ENCODE measurements at places on chromosomes 5 and 9.

GRCh38 chr5:34930462-34930844 is 1.1 kb downstream of the DNAJC21 start:
- DNase-seq: no peak

DNA sequence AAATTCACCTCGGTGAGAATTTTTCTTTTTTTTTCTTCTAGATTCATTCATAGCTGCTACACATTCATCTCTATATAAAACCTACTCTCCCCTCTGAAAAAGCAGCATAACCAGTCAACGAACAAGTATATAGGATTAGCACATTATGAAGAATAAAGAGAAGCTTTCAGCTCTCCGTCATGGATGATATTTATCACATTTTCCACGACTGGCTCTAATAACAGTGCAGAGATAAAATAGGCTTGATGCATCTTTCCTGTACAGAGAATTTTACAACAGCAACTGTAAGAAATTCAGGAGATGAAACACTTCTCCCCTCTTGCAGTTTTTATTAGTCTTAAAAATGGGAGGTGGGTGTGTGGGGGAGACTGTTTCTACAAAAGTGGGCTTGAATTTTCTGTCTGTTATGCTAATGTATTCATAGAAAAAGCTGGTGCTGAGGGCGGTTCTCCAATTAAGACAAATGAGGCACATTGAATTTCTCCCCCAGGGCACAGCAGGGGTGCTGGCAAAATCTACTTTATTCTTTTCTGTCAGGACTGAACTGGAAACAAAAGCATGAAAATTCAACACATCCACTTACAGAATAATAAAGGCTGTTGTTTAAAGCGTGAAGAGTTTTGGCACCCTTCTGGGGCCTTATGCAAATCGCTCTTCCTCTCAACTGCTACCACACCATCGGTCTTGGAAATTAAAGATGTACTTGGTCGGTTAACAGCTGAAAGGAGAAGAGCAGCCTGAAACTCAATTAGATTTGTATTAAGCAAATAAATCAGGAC is 233.9 kb upstream of the ZNF608 start:
- DNase-seq: no peak

DNA sequence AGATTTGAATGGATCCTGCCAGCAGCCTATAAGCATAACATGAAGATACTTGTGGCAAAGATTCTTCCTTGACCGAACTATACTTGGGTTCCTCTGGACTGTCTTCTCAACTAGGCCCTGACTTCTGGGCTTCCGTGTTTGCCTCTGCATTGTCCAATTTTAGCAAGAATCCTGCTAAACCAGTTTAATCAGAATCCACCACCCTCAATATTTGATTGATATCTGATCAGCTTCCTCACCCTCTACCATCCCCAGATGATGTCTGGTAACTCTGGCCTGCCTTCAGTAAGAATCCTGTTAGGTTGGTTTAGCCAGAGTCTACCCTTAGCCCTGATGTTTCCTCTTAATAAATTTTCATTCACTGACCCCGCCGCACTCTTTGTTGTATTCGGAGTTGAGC is 54.4 kb upstream of the GALNT10 start:
- no peak for DNase-seq

DNA sequence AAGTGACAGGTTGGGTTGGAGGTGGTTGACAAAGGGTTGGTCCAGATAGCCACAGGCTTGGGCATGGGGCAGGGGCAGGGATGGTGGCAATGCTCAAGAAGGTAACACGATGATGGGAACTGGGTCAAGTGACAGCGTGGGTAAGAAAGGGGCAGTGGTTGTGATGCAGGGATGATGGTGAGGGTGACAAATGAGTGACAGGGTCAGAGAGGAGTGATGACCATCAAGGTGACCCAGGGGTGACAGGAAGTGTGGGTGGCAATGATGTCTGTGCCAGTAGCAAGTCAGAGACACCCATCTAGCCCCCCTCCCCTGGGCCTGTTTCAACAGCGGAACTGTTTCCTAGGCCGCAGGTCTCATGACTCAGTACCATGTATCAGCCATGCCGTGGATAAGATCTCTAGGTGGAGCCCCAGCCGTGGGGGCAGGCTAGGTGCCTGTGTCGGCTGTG is 20.5 kb downstream of the AQP3 start:
- DNase-seq: no peak

- no peak for DNase-seq
These were observed 182.0 kb upstream of the WWC1 start for GRCh38 chr5:168109441-168109840.

GRCh38 chr5:11792621-11793020 is 111.6 kb downstream of the CTNND2 start:
- DNase-seq: no peak

- DNase-seq: no peak
These were observed 424.0 kb upstream of the ZNF462 start for GRCh38 chr9:106438928-106439327.

GRCh38 chr5:74126294-74126693 is 500.3 kb downstream of the ARHGEF28 start:
- DNase-seq: no peak

GRCh38 chr5:81269751-81270393 is 31.5 kb upstream of the ZCCHC9 start:
- DNase-seq: no peak

- DNase-seq: no peak
These were observed 105.8 kb downstream of the ROR2 start for GRCh38 chr9:91844190-91844589.

- DNase-seq: no peak
These were observed 38.0 kb downstream of the KCNV2 start for GRCh38 chr9:2755285-2755684.

- no peak for DNase-seq
These were observed 44.1 kb upstream of the ITGA2 start for GRCh38 chr5:52945040-52945439.

DNA sequence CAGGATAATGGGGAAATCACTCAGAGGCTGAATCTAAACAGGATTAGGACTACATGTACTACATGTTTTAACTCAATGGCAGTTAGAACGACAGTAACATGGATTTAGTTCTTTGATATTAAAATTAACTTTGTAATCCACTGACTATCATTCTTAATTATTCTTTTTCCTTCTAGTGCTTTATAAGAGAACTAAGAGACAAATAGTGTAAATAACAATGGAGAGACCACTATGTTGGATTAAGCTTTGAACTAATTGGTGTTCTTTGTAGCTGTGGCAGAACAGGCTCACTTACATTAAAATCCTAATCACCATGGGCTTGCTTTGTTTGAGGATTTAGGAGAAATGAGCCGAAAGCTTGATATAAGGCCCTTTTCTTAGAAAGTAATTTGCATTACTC is 18.8 kb downstream of the NMRK1 start:
- no peak for DNase-seq

DNA sequence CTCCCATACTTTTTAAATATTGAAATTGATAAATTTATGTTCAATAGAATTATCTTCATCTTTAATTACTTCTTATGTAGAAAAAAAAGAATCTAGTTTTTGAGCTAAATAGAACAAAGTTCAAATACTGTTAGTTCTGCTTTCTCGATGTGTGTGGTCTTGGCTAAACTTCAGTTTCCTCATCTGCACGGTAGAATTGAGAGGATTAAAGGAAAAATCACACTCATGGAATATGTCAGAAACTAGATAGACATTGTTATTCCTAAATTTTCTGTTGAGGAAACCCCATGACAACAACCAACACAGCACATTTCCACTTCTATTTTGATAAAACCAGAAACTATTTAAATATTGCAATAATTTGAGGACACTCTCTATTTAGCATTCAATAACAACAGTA is 100.3 kb downstream of the MUSK start:
- no peak for DNase-seq

DNA sequence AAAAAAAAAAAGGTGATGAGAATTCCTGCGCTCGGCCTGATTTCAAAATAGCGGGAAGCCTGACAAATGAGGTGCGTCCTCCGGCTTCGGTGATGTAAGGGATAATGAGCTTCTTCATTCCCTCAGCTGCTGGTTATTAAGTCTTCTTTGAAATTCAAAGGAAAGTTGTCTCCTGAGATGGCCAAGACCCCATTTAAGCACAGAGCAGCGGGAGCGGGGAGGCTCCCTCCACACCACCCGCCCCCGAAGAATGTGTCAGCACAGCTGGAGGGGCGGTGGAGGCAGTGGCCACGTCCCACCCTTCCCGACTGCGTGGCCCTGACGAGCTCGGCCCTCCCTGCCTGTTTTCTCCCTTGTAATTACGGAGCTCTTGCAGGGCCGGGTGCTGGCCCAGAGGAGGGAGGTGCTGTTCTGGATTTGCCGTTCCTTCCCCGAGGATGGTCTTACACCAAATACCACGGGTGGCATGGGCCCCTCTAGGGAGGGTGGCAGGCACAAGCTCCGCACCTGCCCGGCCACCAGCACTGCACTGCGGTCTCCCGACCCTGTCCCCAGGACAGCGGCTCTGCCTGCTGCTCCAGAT is 31.0 kb downstream of the SLC9A3 start:
- DNase-seq: no peak

GRCh38 chr5:122699201-122699600 is 75.7 kb upstream of the SNX2 start:
- no peak for DNase-seq
